EH (cell line): ENCODE measurements at places on chromosomes 7 and 10.

DNA sequence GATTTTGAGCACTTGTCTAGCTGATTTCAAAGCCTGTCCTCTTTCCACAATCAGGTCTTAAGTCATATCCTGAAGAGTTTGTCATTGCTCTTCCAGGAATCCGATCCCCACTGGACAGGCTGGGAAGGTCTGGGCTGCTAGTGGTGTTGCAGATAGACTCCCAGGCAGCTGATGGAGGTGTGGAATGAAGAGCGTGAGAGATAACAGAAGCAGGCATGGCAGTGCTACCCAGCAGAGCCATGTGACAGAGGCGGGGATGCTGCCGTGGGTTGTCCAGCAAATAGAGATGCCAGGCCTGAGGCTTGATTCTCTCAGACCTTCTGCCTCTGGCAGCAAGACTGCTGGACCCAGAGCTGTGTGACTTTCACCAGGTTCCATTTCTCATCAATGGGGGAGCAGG lies 116.5 kb upstream of the EEPD1 start:
- DNase-seq: peak; percentile 58

DNA sequence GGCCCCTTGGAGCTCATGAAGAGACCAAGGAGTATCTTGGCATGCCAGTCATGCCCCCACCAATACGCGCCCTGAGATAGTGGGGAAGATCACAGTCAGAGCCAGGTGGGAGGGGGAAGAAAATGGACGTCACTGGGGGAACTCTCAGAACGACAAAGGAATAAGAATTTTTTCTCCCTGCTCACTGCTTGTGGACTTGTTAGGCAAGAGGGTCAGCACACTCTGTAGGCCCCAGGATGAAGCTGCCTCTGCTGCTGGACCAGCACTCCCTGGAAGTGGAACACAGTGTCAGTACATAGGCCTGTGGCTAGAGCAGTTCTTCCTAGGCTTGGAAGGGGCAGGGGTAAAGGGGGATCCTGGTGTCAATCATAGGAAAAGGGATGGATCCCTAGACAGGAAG lies 46.5 kb downstream of the DRGX start:
- DNase-seq: no peak

DNA sequence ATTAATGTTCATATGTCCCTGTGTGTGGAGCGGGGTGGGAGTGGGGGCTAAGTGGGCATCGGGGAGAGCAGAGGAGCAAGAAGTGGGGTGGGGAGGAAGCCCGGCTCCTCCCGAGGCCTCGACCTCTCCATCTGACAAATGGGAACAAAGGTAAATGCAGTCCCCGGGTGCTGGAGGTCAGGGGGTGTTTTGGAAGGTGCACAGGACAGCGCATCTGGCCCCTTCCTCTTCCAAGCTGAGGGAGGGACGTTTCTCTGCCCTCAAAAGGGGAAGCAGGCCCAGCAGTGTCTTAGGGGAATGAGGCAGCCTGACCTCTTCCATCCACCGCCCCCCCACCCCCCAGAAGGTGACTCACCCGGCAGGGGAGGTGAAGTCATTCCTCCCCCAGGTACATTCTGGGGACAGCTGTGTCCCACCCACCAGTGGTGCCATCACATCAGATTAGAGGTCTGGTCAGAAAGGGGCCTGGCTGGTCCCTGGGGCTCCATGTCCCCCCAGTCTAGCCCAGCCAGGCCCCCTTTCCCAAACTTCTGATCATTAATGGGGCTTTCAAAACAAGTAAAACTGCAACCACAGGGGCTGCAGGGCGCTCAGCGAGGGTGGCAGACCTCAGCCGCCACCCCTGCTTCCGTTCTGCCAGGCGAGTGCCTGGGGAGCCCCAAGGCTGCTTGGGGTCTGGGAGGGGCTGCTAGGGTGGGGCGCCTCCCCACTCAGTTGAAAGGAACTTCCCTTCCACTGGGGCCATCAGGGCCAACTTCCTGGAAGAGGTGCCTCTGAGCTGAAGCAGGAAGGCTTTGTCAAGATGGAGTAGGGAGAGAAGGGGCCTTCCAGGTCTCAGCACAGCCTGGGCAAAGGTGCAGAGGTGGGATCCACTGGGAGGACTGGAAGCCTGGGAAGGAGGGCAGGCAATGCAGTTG lies 10.8 kb downstream of the LFNG start:
- peak; percentile 29 for DNase-seq

- no peak for DNase-seq
These were observed 264.3 kb downstream of the RNLS start for GRCh38 chr10:88318803-88319202.

GRCh38 chr10:42896735-42897134 lies 114.1 kb downstream of the BMS1 start:
- no peak for DNase-seq

GRCh38 chr7:69996121-69996520 lies 397.8 kb downstream of the AUTS2 start:
- DNase-seq: no peak

DNA sequence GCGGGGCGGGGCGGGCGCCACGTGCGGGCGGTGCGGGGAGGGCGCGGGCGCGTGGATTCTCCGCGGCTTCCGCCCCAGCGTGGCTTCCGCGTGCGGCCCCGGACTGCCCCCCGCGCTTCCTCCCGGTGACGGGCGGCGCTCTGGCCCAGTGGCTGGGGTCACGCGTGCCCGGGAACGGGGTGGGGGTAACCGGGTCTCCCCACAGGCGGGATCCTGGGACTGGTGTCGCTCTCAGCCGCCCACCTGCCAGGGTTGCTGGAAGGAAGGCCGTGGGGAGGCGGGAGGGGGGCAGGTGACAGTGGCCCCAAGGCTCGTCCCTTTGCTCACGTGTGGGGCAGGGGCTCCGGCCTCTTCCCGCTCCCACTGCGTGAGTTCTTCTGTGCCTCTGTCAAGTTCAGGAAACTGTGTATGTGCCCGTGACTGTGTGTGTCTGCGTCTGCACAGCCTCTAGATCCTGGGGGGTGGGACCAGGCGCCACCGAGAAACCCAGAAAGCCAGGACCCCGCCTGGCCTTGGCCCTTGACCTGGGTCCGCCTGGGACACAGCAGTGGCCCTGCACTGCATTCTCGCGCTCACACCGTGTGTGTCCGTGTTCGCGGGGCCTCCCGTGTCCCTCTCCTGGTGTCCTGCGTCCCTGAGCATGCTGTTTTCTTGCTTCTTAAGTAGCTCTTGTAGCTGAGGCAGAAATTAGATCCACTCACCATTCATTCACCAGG lies 919 bp downstream of the MAFK start:
- peak; percentile 45 for DNase-seq

GRCh38 chr10:35322636-35323035 lies 13.7 kb upstream of the CCNY start:
- DNase-seq: no peak

DNA sequence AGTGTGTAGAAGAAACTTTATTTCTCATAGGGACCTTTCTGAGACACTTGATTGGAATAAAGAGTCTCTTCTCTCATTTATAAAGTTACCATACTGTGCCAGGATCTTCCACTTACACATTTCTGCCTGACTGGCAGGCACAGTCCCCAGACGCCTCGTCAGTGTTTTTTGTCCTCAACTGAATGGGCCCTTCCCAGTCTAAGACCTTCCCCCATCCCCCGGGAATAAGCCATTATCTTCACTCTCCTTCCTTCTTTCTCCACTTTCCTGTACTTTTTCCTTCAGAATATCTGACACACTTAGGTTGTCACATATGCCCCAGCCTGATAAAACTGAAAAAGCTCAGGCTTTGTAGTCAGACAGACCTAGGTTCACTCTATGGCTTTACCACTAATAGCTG lies 35.3 kb upstream of the KCNIP2 start:
- DNase-seq: peak; percentile 6

- DNase-seq: peak; percentile 94
These were observed 15.5 kb downstream of the CREB3L2 start for GRCh38 chr7:137986252-137987017.

- DNase-seq: no peak
These were observed 359.9 kb downstream of the GLRX3 start for GRCh38 chr10:130495891-130496636.

GRCh38 chr10:30862486-30862885 lies 169.2 kb downstream of the ZNF438 start:
- peak; percentile 72 for DNase-seq

GRCh38 chr10:1369197-1369596 lies 313.0 kb downstream of the WDR37 start:
- no peak for DNase-seq

DNA sequence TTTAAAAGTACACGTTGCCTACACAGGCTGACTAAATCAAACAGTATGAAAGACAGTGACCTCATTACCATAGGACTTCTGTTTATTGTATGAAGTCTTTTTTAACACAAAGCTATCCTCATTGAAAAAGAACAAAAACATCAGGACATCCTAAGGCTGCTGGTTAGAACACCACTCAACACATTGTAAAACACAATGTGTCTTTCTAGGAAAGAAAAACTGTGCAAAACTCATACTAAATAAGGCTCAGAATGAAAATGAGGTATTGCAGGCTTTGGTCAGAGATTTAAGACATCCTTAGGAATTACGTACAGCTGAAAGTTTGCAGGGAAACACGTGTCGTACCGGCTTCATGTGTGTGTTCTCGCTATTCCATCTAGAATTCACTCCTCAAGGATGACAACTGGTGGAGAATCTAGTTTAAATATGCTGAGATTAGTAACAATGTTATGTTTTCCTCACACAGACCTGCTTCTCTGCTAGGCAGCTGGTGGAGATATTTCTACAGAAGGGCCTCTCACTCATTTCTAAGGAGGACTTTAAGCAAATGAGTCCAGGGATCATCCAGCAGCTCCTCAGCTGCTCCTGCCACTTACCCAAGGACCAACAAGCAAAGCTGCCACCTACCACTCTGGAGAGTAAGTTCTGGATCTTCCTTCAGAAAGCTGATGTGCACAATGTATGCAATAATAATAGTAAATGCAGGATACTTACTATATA lies 29.3 kb downstream of the SLC39A12 start:
- peak; percentile 11 for DNase-seq

- DNase-seq: peak; percentile 29
These were observed at the start of gene ATRNL1 for GRCh38 chr10:115093286-115093775. Gene ATRNL1, plus strand, starts transcription at chr10:115093365. Its CDS starts 386 bp downstream, at chr10:115093751.

- peak; percentile 67 for DNase-seq
These were observed 191.1 kb upstream of the ADO start for GRCh38 chr10:62613424-62613823.

DNA sequence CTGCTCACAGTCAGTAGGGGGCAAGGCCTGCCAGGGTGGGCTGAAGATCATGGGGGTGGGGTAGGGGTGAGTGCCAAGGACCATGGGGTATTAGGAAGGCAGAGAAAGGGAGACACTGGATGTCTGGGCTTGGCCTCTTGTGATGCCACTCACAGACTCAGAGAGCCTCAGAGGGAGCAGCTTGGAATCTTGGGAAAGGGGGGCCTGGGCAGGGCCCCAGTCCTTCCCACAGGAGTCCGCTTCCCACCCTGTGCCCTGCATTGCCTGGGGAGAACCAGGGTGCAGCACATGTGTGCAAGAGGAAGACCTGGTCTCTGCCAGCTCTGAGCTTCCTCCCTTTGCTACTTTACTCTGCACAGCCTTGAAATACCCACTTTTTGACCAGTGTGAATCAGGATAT lies 4.3 kb downstream of the ADCY1 start:
- DNase-seq: no peak

- DNase-seq: no peak
These were observed 4.1 kb upstream of the SLC18A3 start for GRCh38 chr10:49605939-49606509.

- no peak for DNase-seq
These were observed 14.7 kb downstream of the SPAM1 start for GRCh38 chr7:123939784-123940183.

GRCh38 chr7:94567396-94567795 lies 57.8 kb downstream of the CASD1 start:
- DNase-seq: no peak

GRCh38 chr10:46539596-46540411 lies 16.7 kb downstream of the GPRIN2 start:
- DNase-seq: peak; percentile 81

- no peak for DNase-seq
These were observed 6.7 kb upstream of the MGAM2 start for GRCh38 chr7:142104550-142105527.

DNA sequence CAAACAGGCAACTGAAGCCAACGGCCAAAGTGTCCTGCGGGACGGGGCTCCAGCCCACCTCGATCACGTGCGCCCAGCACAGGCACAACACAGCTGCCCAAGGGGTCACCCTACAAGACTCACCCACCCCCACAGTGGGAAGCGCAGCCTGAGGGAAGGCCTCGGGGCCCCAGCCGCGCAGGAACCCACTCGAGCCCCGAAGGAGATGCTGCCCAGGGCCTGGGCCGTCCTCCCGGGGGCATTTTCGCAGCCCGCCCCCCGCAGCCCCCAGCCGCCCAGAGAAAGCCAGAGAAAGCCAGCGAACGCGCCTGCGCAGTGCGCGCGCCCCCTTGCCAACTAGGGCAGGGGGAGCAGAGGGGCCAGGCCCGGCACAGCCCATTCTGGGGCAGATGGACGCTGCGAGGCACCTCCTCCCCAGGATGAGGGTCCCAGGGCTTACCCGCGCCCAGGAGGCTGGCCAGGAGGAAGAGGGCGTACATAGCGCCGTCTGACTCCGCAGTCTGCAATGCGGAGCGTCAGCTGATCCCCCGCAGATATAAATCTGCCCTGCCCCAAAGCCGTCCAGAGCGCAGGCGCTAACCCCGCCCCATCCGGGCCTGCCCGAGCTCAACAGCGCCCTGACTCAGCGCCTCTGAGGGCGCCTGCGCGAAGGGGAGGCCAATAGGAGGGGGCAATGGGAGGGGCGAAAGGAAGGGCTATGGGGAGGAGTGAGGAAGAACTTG lies at the start of gene PSAP:
TSS of gene PSAP (minus strand) at position 509 of the 722 bp plus-strand sequence. CDS start at position 479, 30 bp downstream.
- DNase-seq: peak; percentile 99

DNA sequence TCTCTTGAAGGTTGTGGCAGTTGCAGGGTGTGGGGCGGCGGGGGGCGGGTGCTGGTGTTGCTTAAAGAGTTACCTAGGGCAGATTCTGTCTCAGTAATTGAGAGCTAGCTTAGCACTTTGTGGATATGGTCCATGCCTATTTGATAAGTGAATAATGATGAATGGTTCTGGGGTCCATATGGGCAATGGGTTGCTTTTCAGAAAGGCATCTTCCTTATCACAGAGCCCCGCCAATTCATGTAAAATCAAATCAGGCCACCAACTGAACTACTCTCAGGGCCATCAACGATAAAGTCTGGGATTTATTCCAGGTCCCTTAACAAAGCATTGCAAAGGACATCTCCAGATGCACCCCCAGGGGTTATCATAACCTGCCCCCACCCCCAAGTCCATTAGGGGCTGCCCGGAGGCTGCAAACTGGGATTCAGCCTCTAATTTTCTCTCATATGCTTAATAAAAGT lies 1.8 kb upstream of the PRRT4 start:
- no peak for DNase-seq

DNA sequence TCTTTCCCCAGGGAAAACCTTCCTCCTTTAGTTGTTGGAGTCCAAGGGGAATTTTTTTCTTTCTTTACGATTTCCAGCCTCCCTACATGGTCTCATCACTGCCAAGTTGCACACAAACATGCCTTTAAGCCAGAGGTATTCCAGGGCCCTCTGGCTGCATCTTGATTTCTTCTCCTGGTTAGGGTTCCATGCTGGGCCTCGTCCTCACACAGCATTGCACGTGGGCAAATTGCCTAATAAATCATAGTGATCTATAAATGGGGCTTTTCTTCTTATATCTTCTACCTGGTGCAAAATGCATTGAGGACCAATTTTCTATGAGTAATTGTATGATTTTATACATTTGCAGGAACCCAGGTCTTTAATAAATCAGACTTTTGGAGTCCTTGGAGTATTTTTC lies 284.2 kb downstream of the C7orf25 start:
- DNase-seq: no peak

GRCh38 chr10:59607970-59608369 lies 101.7 kb downstream of the SLC16A9 start:
- no peak for DNase-seq
